Dermis blood vessel endothelial cell (primary cell): ENCODE measurements at places on chromosomes 1 and 21. TPM values are rescaled to one million over a fixed set of nuclear protein-coding genes. Genes with fewer than 3 reads are reported as not detected.

ROR1 gene
- 0.17 and 0.84 TPM in 2 replicates for total RNA-seq

SLC6A17 gene
- total RNA-seq: 0.51 and 0.84 TPM in 2 replicates

SMCP gene
- not detected in 2 replicates for total RNA-seq

AHDC1 gene
- 7.1 and 16.0 TPM in 2 replicates for total RNA-seq

VWA5B1 gene
- total RNA-seq: not detected in 2 replicates

LCA5L gene
- total RNA-seq: 0.70 and 1.7 TPM in 2 replicates
